ENCODE measurements at places on chromosomes 2 and 18.
A peak's percentile ranks its signal among the peaks of the same experiment; 100 is the strongest.

DNA sequence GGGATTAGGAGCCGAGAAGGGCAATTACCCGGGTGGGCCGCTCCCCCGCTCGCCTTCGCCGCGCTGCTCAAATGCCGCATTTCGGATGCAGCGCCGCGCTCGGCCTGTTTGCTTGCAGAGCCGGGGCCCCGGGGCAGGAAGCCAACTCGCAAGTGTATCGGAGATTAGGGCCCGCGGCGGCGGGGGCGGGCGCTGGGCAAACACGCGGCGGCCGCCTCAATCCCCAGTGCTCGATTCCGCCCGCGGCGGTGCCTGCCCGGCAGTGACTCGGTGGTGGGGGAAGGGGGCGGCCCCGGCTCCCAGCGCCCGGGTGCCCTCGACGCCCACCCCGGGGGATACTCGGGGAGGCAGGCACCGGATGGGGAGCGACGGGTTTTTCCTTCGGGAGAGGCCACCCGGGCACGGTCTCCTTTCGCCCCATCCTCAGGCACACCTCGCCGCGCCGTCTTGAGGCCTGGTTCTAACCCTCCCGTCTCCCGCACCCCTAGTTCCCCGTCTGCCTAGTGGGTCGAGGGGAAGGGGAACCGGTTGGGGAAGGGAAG lies 26.6 kb upstream of the NOTO start:
- DNase-seq, result peak; percentile 49

- no peak for DNase-seq
These were observed 152.1 kb downstream of the LPIN1 start for GRCh38 chr2:11898576-11898975.

DNA sequence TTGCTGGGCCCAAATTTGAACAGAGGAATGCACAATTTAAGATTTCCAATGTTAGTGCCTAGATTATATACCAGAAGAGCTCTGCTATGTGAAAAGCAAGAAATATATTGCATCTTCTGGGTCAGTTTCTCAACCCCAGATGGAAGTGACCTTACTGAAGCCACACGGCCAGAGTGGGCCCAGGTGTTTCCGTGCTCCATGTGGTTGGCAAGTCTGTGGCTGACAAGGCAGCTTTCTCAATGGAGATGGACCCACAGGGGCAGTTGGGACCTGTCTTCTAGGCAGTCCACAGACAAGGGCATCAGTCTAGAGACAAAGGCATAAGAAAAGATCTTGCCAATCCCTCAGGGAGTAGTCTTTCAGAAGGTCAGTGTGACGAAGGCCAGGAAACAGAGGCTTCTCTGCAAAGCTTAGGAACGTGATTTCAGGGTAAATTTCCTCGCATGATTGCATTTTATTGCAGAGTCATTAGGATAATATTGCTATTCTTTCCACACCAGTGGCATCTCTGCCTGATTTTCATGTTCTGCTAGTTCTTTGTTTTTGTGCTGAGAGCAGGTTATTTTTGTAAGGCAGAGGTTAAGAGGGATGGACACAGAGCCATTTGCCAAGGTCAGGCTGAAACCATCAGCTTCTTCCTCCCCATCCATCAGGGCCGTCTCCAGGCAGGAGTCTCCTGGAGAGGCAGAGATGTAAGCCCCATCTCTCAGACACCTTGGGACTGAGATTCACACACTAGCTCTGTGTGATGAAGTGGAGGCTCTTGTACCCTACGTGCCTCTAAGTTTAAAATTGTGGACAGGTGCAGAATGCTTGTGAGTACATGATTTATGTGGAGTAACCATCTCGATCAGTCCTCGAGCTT lies 202.1 kb downstream of the ANKRD30B start:
- DNase-seq, result no peak

GRCh38 chr2:145108361-145108778 lies 588.5 kb upstream of the ZEB2 start:
- no peak for DNase-seq

DNA sequence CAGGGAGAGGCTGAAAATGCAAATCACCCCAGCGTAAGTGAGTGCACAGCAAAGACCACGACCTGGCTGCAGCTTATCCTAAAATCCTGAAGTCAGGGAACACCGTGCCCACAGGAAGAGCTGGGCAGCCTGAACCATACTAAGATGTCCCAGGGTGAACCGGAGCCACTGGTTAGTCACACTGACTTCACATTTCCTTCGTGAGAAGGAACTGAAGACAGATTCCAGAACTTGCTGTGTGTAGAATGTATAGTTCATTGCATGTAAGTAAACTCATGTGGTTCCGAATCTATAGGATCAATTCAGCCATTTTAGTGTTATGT lies 84.6 kb upstream of the NDUFV2 start:
- DNase-seq, result no peak

GRCh38 chr2:227406177-227407031 lies 18.7 kb upstream of the SCYGR1 start:
- DNase-seq, result no peak

- no peak for DNase-seq
These were observed 254.0 kb downstream of the CYP26B1 start for GRCh38 chr2:71893646-71894045.

- no peak for DNase-seq
These were observed 8.4 kb downstream of the ASB1 start for GRCh38 chr2:238434846-238435751.

DNA sequence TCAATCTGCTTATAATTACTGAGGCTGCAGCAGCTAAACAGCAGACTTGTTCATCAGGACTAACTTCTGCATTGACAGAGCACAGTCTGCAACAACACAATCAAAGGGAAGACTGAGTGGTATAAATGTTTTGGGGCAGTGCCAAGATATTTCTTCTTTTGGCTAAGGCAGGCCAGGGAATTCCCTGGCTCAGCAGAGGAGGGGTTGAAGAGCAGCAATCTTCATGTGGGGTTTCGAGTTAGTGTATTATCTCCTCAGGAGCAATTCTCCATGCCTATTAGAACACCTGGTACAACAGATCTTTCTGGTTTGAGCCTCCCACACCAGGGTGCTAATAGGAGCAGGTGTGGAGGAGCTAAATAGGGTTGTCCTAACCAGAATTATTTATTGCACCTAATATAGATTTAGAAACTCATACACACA lies 103.0 kb upstream of the STK17B start:
- DNase-seq, result no peak

- peak; percentile 1 for DNase-seq
These were observed 769 bp downstream of the ALMS1 start for GRCh38 chr2:73386342-73386868.

DNA sequence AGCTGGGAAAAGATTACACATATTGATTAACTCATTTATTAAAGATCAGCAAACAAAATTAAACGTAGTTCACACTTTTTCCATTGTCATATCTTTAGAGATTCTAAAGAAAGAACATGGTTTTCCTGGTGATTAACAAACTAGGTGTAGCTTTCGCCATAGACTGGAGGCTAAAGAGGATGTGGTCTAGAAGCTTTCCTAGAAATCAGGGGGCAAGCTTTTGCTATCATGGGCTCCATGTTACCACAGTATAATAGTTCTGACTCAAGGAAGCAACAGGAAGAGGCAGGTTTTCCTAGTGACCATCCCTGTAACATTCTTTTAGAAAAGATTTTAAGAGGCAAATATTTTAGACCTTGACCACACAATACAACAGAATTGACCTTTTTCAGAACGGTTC lies 232.7 kb downstream of the METTL4 start:
- DNase-seq, result no peak

DNA sequence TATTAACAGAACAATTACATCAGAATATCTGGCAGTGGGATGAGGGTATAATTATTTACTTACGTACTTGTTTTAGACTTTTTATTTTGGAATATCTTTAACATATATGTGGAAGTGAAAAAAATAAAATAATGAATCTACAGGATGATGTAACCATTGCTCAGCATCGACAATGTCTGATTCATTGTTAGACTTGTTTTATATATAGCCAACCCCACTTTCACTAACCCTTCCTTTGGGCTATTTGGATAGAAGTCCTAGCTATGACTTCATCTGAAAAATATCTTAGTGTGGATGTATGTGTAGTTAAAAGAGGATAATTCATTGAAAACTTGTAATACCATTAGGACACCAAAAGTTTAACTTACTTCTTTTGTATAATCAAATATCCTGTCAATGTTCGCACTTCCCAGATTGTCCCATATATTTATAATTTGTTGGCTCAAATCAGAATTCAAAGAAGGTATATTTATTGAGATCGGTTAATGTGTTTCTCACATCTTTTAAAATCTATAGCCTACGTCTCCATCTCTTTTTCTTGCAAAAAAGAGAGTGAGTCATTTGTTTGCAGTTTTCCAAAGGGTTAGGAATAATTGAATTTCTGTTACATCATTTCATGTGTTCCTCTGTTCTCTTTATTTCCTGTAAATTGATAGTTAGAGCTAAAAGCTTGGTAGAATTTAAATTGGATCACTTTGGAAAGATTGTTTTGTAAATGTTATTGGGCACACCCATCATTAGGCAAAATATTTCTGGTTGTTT lies 506.1 kb upstream of the FAM98A start:
- no peak for DNase-seq

GRCh38 chr2:203861197-203861596 lies 6.4 kb upstream of the CTLA4 start:
- no peak for DNase-seq

DNA sequence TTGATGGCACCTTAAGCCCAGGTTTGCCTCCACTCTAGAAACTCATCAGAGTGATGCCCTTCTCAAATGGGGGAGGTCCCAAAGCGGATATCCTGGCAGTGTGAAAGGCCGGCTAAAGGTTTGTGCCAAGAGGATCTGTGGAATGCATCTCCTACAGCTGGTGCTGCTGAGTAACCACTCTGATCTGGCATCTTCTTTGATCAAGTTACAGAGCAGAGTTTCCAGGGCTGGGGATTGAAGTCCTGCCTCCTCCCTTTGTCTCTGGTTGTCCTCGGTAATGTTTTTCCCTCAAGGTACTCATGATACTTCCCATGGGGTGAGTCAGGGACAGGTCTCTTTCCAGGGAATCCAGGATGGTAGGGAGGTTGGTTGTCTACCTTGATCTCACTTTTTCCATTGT lies 24.6 kb downstream of the PRKRA start:
- no peak for DNase-seq

DNA sequence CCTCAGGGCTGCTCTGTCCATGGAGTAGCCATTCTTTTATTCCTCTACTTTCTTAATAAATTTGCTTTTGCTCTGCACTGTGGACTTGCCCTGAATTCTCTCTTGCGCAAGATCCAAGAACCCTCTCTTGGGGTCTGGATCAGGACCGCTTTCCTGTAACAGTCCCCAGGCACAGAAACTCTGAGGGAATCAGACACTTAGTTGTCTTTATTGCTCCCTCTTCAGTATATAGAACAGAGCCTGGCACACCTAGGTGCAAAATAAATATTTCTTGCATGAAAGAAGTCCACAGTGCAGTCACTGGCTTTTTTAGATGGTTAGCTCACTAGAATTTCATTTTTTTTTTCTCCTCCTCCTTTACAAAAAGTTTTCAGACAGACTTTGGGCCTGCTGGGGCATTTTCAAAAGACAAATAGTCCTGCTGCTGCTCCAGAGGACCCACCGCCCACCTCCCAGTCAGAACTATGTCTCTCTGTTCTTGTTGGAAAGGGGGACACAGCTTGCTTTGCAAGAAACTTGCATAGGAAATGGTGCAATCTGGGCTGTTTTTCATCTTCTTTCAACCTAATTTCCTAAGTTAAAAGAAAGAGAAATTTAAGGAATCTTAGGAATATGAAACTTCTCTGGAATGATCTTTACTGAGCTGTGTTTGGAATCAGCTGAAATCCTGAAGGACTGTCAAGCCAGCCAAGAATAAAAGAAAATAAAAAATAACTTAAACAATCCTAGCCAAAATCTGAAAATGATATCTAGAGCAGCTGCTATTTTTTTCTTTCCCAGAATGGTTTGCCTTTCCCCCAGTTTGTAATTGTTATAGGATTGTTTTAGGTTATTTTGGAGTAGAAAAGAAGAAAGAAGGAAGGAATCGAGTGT lies 31.7 kb upstream of the MAP4K3 start:
- no peak for DNase-seq

GRCh38 chr2:38251940-38252339 lies 125.1 kb downstream of the ATL2 start:
- DNase-seq, result no peak

DNA sequence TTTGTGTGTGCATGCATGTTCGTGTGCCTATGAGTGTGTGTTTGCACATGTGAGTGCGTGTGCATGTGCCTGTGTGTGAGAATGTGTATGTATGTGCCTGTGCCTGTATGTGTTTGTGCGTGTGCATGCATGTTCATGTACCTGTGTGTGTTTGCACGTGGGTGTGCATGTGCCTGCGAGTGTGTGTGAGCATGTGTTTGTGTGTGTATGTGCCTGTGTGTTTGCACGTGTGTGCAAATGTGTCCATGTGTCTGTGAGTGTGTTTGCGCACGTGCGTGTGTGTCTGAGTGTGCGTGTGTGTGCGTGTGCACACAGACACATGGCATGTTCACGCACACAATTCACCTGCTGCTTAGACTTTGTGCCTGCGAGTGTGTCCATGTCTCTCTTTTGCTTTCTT lies 853.5 kb upstream of the SALL3 start:
- no peak for DNase-seq

DNA sequence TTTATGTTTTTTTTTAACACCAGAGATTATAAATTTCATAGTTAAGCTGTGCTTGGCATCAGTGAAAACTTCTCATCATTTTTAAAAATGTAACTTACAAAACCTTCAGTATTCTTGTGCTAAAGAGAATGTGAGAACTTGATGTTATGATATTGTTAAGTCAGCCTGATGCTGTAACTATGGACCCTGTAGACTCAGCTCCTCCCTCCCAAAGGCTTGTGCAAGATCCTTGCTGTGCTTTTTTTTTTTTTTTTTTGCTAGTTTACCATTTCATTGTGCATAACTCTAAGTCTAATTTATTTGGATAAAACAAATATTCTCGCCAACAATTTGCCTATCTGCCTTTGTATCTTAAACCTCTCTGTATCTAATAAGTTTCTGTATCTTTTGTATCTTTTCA lies 12.9 kb upstream of the TFPI start:
- no peak for DNase-seq

- DNase-seq, result no peak
These were observed 21.0 kb downstream of the FHL2 start for GRCh38 chr2:105377871-105378270.

GRCh38 chr18:62938006-62938405 lies 222.7 kb downstream of the PHLPP1 start:
- no peak for DNase-seq

DNA sequence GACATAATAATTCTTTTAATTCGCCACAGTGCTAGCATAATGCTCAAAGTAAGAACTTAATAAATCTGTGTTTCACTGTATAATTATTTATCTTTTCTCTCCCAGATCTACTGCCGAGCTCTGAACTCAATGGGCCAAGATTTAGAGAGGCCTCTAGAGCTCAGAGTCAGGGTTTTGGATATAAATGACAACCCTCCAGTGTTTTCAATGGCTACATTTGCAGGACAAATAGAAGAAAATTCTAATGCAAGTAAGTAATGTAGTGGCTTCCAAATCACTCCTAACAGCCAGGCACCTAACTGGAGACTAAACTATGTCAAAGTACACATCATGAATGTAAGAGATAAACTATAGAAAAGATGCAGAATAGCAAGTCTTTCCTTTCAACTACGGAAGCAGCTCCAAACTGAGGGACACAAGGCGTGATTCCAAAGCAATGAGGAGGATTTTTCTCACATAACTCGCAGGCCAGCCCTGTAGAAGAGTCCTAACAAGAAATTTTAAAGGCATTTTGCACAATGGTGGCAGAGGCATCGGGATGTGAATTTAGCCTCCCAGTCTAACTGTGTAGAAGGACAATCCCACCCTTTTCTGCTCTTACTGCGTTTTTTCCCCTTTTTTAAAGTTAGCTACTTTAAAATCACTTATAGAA lies 12.0 kb downstream of the DSG1 start:
- DNase-seq, result no peak
